Ammon's horn (tissue), 1 donor: ENCODE measurements at places on chromosomes 13 and 19.
A peak's percentile ranks its signal among the peaks of the same experiment; 100 is the strongest.

DNA sequence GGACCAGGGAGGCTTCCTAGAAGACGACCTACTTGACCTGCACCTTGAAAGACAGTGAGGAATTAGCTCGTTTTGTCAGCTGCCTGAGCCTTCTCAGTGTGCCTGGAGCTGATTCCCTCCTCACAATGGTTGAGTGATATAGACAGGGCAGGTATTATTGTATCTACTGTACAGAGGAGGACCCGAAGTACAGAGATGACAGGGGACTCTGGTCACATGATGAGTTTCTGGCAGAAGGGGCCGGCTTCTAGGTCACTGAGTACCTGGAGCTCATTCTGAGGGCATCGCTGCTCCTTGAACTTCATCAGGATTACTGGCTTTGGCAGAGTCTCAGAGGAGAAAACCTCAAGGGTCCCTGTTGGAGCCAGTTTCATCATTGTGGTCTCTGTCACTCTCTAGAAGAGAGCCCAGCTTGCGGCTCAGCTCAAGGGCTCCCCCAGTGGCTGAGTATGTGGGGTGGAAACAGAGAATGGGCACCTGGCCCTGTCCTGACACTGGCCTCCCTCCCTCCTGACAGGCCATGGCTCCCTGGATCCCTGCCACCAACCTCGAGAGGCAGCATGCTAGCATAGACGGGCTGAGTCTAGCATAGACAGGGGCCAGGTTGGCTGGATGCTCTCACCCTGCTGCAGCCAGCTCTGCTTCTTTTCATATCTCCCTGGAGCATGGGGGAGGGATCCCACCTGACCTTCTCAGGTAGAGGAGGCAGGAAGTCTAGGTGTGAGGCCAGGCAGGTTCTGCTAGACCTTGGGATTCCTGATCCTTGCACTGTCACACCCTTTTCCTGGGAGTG is 38.7 kb downstream of the NFIX start:
- DNase-seq = peak; percentile 84

DNA sequence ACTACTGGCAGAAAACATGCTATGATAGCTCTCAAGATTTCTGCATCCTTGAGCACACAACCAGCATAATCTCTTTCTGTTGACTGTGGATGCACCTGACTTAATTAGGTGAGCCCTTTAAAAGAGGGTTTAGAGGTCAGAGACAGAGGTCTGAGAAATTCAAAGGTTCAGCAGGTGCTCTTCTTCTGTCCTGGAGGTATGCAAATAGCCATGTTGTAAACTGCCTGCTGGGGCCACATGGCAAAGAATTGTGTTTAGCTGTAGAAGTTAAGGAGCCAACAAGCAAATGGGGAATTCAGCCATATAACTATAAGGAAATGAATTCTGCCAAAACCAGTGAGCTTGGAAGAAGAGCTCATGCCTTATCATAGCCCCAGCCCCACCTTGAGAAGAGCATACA is 11.6 kb upstream of the DCLK1 start:
- no peak for DNase-seq

- no peak for DNase-seq
These were observed 42.7 kb downstream of the ARHGAP35 start for GRCh38 chr19:46903458-46903857.

GRCh38 chr19:49229416-49229815 is 71.8 kb downstream of the TRPM4 start:
- DNase-seq = no peak
